MM.1S (cell line): ENCODE measurements at places on chromosomes 6 and 20.

DNA sequence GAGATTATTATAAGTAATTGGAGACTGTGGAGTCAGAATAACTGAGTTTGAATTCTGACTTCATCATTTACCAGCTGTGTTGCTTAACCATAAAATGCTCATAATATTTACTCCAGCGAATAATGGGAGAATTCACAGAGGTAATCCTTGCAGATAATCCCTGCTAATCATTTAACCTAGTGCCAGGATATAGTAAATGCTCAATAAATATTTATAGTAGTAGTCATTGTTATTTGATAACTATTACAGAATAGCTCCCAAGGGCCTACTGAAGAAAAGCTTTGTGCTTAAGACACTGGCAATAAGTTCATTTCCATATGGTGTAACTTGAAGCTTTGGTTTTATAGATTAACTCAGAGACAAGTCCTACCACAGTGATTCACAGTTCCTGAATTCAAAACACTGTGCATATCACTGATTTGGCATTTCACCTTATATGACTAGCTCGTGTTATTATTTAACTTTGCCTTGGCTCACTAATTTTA lies 208.8 kb upstream of the PLCB4 start:
- DNase-seq, result no peak

GRCh38 chr6:4446982-4447381 lies 311.6 kb upstream of the ECI2 start:
- DNase-seq, result peak; percentile 30

DNA sequence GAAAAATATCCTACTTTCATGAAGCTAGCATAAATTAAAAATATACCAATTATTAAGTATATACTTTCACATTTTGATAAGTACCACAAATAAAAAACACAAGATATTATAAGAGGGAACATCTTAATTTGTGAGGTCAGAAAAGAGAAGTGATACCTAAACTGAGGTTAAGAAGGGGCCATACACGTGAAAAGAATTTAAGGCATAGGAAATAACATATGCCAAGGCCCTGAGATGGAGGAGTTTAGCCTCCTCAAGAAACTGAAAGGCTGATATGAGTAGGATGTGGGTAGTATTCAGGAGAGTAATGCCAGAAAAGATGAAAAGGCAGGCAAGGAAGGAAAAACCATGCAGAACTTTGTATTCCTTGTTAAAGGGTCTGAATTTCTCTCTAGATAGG lies 116.6 kb upstream of the HTR1E start:
- no peak for DNase-seq

GRCh38 chr20:38043512-38044300 lies 10.2 kb downstream of the RPRD1B start:
- no peak for DNase-seq

DNA sequence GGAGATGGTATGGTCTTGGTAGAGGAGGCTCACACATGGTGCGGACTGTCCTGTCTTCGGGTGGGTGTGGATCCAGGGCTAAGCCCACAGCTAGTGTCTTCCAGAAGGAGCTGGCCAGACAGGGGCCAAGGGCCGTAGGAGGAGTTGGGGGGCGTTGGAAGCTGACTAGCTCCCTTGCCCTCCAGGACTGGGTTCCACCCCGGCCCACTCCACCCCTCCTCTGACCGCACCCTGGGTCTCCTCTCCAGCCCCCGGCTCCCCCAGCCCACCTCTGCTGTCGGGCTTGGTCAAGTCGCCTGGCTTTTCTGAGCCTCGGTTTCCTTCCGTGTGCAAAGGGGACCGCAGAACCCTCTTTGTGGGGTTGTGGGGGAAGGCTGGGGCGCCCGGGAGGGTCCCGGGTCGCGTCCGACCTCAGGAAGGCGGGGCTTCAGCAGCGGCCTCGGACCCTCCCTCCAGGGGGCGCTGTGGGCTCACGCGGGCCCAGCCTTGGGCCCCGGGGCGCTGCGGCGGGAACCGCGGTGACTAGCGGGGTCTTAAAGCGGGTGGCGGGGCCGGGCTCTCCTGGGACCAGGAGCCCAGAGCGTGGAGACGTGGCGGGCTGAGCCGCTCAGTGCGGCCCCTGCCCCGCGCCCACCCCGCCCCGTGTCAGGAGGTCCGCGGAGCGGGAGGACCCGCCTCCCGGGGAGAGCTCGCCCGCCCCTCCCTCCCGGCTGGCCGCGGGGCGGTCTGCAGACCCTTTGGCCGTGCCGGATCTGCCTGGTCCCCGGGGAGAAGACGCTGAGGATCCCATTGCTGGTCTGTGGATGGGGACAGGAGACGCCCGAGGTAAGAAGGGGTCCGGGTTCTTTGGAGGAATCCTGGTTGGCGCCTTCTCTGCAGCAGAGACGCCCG lies 5.4 kb downstream of the NPBWR2 start:
- peak; percentile 38 for DNase-seq

DNA sequence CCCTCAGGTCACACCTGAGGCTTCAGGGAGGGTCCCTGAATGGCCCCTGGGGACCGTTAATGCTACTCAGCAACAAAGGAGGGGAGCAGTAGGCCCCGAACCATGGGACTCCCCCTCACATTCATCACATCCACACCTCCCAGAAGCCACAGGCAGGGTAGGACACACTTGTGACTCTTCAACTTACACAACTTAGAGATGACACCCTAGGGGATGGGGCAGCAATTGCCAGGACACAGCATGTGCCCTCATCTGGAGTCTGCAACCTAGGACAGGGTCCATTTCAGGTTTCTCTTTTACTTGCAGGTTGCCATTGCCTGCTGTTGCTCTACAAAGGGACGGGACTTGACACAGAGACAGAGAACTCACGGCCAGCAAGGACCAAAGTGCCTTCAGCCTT lies 770 bp downstream of the ULBP3 start:
- no peak for DNase-seq

DNA sequence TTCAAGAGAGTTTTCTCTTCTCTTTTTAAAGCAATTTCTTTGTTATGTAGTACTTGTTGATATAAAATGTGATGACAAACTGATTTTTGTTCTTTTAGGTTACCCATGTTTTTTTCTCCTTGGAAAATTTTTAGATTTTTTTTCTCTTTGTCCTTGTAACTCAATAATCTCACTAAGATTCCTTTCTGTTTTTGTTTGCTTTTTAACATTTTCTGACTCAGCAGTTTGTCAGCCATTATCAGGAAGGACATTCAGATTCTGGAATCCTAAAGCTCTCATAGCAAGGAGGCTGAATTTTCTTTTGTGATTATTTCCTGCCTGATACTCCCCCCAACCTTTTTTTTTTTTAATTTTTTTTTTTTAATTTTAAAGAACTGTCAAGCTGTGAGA lies 75.2 kb upstream of the CITED2 start:
- no peak for DNase-seq
